ENCODE measurements at places on chromosomes 4 and X. TPM values are rescaled to one million over a fixed set of nuclear protein-coding genes. Genes with fewer than 3 reads are reported as not detected.

- H3K27me3 ChIP-seq, result no peaks in the 10 kb centered on the region
- no peak overlapping the region for H3K27ac ChIP-seq
- H3K36me3 ChIP-seq, result no peaks in the 10 kb centered on the region
- DNase-seq, result peak; percentile 43
- peak overlapping the region; percentile 3 for H3K4me3 ChIP-seq
- H3K4me1 ChIP-seq, result peaks cover 4% of the 10 kb centered on the region
Measured at GRCh38 chrX:134026565-134027311, 41.3 kb upstream of the GPC3 start.

GRCh38 chr4:73885574-73886267, 16.5 kb downstream of the CXCL1 start:
- H3K4me3 ChIP-seq, result no peak overlapping the region
- no peak overlapping the region for H3K27ac ChIP-seq
- no peak for DNase-seq
- H3K4me1 ChIP-seq, result no peaks in the 10 kb centered on the region
- no peaks in the 10 kb centered on the region for H3K27me3 ChIP-seq
- no peaks in the 10 kb centered on the region for H3K36me3 ChIP-seq

The TLL1 gene
- not detected for total RNA-seq

- no peak for DNase-seq
- H3K27me3 ChIP-seq, result no peaks in the 10 kb centered on the region
- H3K4me1 ChIP-seq, result no peaks in the 10 kb centered on the region
- H3K36me3 ChIP-seq, result peaks cover 3% of the 10 kb centered on the region
- H3K4me3 ChIP-seq, result no peak overlapping the region
Measured at GRCh38 chr4:55507612-55508011, 39.1 kb downstream of the CLOCK start.

- H3K4me3 ChIP-seq, result peak overlapping the region; percentile 51
- no peak for DNase-seq
- H3K27me3 ChIP-seq, result no peaks in the 10 kb centered on the region
- peaks cover 71% of the 10 kb centered on the region for H3K4me1 ChIP-seq
- H3K36me3 ChIP-seq, result no peaks in the 10 kb centered on the region
Measured at GRCh38 chrX:40083120-40083978, 14.4 kb downstream of the BCOR start.

- H3K27ac ChIP-seq, result no peak overlapping the region
- DNase-seq, result no peak
Measured at GRCh38 chr4:53193111-53193510, 172.8 kb downstream of the SCFD2 start.

DNA sequence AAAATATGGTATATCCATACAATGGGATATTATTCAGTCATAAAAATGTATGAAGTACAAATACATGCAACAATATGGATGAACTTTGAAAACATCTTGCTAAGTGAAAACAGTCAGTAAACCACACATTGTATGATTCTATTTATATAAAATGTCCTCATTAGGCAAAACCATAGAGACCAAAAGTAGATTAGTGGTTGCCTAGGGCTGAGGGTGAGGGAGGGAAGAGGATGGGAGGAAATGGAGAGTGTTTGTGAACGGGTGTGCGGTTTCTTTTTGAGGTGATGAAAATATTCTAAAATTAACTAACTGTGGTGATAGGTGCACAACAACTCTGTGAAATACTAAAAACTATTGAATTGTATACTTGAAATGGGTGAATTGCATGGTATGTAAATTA, 29.6 kb downstream of the TEX11 start:
- H3K27me3 ChIP-seq, result no peaks in the 10 kb centered on the region
- H3K27ac ChIP-seq, result no peak overlapping the region
- DNase-seq, result no peak
- no peaks in the 10 kb centered on the region for H3K36me3 ChIP-seq

The ATP2B3 gene
- total RNA-seq, result not detected

DNA sequence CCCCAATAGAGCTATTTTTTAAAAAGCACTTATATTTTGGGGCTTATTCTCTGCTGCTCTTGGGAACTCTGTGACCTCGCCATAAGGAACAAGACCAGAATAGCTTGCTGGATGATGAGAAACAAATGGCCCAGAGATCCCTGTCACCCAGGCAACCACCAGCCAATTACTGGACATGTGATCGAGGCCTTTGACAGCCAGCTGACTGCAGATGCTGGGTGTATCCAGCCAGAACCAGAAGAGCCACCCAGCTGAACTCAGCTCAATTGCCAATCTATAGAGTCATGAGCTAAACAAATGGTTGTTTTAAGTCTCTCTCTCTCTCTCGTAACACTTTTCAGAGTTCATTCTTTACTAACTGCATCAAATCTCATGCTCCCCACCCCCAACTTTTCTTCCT, 24.4 kb upstream of the CITED1 start:
- no peaks in the 10 kb centered on the region for H3K4me1 ChIP-seq
- H3K27me3 ChIP-seq, result no peaks in the 10 kb centered on the region
- no peaks in the 10 kb centered on the region for H3K36me3 ChIP-seq
- H3K4me3 ChIP-seq, result no peak overlapping the region
- no peak overlapping the region for H3K27ac ChIP-seq
- DNase-seq, result no peak

DNA sequence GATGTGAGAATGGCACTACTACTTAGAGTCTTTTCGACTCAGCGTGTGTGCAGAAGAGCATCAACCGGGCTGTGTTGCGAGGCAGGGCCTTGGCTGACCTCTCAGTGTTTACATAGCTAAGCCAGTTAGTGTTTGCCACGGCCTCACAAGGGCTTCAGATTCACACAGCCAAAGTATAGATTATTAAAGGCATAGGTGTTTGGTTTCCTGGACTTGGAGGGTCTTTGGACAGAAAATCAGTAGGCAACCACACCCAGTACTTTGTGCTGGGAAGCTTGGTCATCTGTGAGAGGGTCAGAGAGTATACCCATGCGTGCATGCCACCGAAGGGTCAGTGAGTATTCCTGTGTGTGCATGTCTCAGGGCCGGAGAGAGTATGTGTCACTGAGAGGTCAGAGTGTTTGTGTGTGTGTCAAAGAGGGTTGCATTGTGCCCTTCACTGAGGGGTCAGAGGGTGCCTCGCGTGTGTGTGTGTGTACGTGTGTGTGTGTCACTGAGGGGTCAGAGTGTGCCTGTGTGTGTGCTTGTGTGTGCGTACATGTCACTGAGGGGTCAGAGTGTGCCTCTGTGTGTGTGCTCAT, 69.7 kb upstream of the MSANTD1 start:
- no peaks in the 10 kb centered on the region for H3K27me3 ChIP-seq
- H3K27ac ChIP-seq, result no peak overlapping the region
- H3K36me3 ChIP-seq, result peaks cover 74% of the 10 kb centered on the region
- no peak overlapping the region for H3K4me3 ChIP-seq

- no peaks in the 10 kb centered on the region for H3K36me3 ChIP-seq
- H3K4me1 ChIP-seq, result no peaks in the 10 kb centered on the region
- no peak for DNase-seq
Measured at GRCh38 chr4:56200275-56200674, 187.0 kb downstream of the AASDH start.

DNA sequence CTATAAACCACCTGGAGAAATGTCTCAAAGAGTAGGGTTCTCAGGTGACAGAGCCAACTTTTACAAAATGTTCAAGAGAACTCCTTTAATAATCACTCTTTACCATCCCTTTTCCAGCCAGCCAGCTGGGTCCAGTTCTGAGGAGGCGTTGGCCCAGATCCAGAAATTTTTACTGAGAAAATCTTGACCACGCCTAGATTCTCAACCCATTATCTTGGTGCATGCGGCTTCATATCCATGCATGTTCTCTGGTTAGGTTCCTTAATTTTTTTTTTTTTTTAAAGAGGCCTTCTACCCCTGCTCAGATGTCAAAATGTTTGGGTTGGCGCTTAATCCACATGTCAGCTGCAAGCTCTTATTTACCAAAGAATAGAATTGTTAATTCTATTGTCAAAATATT, 12.0 kb upstream of the MAP7D2 start:
- no peaks in the 10 kb centered on the region for H3K27me3 ChIP-seq
- H3K36me3 ChIP-seq, result peaks cover 45% of the 10 kb centered on the region
- no peak for DNase-seq
- H3K4me1 ChIP-seq, result no peaks in the 10 kb centered on the region

The RNF150 gene
- not detected for total RNA-seq

DNA sequence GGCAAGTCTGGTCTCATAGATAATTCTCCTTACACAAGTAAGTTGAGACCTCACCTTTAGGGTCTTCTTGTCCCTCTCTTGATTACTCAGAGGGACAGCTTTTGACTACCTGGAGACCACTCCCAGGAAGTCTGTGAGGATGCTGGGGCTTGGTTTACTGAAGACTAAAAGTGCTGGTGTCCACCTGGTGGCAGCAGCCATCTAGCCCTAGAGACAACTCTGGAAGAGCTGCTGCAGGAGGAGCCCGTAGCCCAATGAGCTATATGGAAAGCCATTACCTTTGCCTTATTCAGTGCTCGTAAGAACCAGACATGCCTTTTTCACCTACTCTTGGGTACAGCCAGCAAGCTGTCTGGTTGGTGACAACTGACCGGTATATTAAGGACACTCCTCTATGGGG, 7.3 kb downstream of the FGFBP2 start:
- no peak overlapping the region for H3K27ac ChIP-seq
- H3K27me3 ChIP-seq, result no peaks in the 10 kb centered on the region
- no peaks in the 10 kb centered on the region for H3K36me3 ChIP-seq
- DNase-seq, result no peak
- no peak overlapping the region for H3K4me3 ChIP-seq
- no peaks in the 10 kb centered on the region for H3K4me1 ChIP-seq

- H3K4me3 ChIP-seq, result no peak overlapping the region
- no peaks in the 10 kb centered on the region for H3K27me3 ChIP-seq
- DNase-seq, result no peak
- H3K4me1 ChIP-seq, result no peaks in the 10 kb centered on the region
- H3K27ac ChIP-seq, result no peak overlapping the region
- no peaks in the 10 kb centered on the region for H3K36me3 ChIP-seq
Measured at GRCh38 chrX:7117587-7117986, 29.9 kb upstream of the STS start.

DNA sequence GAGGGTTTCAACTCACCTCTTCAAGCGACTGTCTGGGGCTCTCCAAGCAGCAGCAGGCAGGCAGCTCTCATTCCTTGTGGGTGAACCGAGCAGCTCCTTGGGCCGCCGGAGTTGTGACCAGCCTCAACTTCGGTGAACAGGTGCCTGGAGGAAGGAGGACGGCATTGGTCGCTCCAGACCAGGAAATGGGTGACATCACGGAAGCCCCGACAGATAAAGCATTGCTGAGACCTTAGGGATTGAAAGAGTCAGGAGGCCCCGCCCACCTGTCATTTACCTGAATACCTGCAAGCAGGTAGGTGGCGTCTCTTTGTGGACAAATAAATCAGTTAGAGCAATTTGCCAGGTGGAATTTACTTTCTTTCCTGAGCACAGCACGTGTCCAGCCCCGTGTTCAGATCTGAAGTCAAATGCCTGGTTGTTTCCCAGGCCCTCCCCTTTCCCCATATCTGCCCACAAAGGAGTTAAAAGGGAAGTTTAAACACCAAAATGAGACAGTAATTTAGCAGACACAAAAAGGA, at the start of gene LNX1:
Gene LNX1, minus strand, starts transcription at position 115 of the 521 bp plus-strand sequence. CDS start 17,484 bp downstream, outside the sequence.
- no peaks in the 10 kb centered on the region for H3K4me1 ChIP-seq
- H3K36me3 ChIP-seq, result no peaks in the 10 kb centered on the region
- H3K27ac ChIP-seq, result no peak within 1 kb of the TSS
- DNase-seq, result no peak
- H3K4me3 ChIP-seq, result peak within 1 kb of the TSS; percentile 9

The TRIM75 gene
- not detected for total RNA-seq

DNA sequence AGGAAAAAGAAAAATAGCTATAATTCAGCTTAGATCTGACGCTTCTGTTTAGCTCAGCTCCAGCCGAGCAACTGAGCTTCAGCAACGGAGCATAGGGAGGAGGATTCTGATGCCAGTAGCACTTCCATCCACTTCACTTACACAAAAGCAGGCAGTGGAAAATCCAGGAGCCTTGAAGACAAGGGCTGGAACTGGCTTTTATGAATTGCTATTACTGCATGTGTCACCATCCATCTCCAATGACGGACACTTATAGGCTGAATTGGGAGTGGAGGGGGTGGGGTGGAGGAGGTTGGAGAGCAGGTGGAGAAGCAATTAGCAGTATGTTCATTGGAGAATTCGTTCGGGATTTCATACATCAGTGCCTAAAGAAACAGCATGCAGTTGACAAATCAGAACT, 15.6 kb downstream of the ENOX2 start:
- no peaks in the 10 kb centered on the region for H3K27me3 ChIP-seq
- DNase-seq, result no peak
- H3K36me3 ChIP-seq, result no peaks in the 10 kb centered on the region
- peaks cover 6% of the 10 kb centered on the region for H3K4me1 ChIP-seq

The JADE3 gene
- total RNA-seq, result 0.20 TPM

- DNase-seq, result no peak
- peaks cover 27% of the 10 kb centered on the region for H3K4me1 ChIP-seq
- peaks cover 16% of the 10 kb centered on the region for H3K36me3 ChIP-seq
- peak overlapping the region; percentile 98 for H3K4me3 ChIP-seq
Measured at GRCh38 chr4:337932-338758, 531 bp downstream of the ZNF141 start.

DNA sequence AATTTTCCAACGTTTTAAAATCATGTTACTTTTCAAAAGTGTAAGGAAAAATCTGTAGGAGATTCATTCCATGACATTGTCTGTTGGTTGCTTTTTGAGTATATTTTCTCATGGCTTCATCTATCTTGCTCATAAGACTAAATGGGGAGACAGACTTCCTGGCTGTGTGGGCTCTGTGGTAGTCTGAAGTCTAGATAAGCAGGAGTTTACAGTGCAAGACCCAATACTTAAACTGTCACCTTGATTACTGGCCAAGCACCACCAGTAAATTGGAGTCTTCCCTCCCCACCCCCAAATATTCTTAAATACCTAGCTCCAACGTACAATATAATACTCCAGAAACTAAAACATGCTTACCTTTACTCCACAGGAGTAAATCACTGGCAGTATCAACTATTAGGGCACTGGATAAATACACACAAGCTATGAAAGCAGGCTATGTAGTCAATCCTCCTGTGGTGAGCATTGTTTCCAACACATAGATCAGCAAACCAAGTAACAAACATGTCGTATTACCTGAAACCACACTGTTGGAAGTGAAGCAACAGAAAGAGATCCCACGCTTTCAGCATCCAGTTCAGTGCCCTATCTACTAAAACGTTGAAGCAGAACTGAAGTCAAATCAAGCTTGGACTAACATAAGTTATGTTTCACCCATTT, 6.2 kb downstream of the HNRNPD start:
- no peak for DNase-seq
- no peak overlapping the region for H3K4me3 ChIP-seq
- H3K4me1 ChIP-seq, result peaks cover 47% of the 10 kb centered on the region
- H3K27me3 ChIP-seq, result no peaks in the 10 kb centered on the region

- H3K4me3 ChIP-seq, result no peak overlapping the region
- H3K27ac ChIP-seq, result no peak overlapping the region
- no peaks in the 10 kb centered on the region for H3K27me3 ChIP-seq
- peaks cover 32% of the 10 kb centered on the region for H3K4me1 ChIP-seq
- H3K36me3 ChIP-seq, result peaks cover 88% of the 10 kb centered on the region
Measured at GRCh38 chr4:2944091-2944482, 19.1 kb downstream of the NOP14 start.
